ENCODE measurements at places on chromosomes 5 and 9. TPM values are rescaled to one million over a fixed set of nuclear protein-coding genes. Genes with fewer than 3 reads are reported as not detected.

- DNase-seq = no peak
These were observed 211.3 kb upstream of the IRX4 start for GRCh38 chr5:2093859-2094615.

GRCh38 chr5:2200261-2200950 is 317.7 kb upstream of the IRX4 start:
- no peak for DNase-seq

DNA sequence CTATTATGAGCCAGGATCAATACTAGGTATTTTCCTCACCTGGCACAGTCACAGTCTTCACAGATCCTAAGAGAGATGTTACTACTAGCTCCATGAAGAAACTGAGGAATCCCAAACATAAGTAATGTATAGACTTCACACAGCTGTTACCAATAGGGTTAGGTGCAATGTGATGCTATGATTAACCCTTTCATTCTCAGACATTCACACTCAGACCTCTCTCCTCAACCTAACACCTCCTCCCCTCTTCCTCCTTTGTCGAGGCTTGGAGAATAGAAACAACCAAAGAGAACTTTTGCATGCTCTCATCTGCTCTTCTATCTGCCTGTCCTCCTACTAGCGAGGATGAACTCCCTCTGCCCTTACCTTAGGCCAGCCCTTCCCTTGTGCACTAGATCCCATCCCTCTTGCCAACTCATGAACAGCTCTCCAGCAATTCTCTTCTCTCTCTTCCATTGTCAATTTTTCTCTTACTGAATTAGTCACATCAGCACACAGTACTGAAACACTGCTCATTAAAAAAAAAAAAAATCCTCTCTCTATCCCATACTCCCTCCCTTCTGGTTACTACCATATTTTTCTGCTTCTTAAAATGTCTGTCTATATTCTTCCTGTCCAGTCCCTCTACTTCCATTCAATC is 47.7 kb downstream of the MAPKAP1 start:
- no peak for DNase-seq

GRCh38 chr5:135437422-135437795 is 9.7 kb downstream of the DCANP1 start:
- DNase-seq = no peak

DNA sequence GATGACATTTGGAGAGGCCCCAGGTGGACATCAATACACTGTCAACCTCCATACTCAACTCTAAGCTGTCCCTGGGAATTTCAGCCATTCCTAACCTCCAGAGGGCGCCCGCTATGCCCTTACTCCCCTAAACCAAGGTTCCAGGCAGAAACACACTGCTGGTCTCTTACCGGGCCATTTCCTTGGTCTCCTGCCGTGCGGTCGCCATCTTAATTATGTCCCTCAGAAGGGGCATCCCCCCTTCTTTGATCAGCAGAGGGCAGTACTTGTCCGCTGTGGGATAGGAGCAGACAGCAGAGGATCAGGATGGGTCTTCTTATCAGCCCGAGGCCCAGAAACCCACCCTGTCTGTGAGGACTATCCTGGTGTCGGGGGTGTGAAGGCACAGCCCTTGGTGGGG is 9.3 kb upstream of the ZDHHC12 start:
- DNase-seq = no peak

DNA sequence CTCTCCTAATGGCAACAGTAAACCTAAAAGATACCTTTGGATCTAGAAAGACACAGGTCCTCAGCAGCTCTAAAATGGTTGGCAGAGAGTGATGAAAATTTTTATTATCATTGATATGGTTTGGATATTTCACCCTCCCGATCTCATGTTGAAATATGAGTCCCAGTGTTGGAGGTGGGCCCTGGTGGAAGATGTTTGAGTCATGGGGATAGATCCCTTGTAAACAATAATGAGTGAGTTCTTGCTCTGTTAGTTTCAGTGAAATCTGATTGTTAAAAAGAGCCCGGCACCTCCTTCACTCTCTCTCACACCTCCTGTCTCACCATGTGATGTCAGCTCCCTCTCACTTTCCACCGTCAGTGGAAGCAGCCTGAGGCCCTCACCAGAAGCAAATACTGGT is 117.7 kb downstream of the FRMD3 start:
- DNase-seq = no peak

- DNase-seq = no peak
These were observed 90.7 kb upstream of the NR3C1 start for GRCh38 chr5:143494162-143494561.

Gene GABRA1
- total RNA-seq = not detected

Gene CLIC3
- 2.6 TPM for total RNA-seq

Gene CCL28
- 15.1 TPM for total RNA-seq

Gene INSL6
- not detected for total RNA-seq

Gene BRINP1
- not detected for total RNA-seq
